CD4-positive, alpha-beta T cell treated with Interleukin-21 for 1 hour (primary cell): ENCODE measurements at places on chromosomes 6 and 20.

- no peak for DNase-seq
Observed at GRCh38 chr6:78629836-78630235, 237.5 kb upstream of the IRAK1BP1 start.

DNA sequence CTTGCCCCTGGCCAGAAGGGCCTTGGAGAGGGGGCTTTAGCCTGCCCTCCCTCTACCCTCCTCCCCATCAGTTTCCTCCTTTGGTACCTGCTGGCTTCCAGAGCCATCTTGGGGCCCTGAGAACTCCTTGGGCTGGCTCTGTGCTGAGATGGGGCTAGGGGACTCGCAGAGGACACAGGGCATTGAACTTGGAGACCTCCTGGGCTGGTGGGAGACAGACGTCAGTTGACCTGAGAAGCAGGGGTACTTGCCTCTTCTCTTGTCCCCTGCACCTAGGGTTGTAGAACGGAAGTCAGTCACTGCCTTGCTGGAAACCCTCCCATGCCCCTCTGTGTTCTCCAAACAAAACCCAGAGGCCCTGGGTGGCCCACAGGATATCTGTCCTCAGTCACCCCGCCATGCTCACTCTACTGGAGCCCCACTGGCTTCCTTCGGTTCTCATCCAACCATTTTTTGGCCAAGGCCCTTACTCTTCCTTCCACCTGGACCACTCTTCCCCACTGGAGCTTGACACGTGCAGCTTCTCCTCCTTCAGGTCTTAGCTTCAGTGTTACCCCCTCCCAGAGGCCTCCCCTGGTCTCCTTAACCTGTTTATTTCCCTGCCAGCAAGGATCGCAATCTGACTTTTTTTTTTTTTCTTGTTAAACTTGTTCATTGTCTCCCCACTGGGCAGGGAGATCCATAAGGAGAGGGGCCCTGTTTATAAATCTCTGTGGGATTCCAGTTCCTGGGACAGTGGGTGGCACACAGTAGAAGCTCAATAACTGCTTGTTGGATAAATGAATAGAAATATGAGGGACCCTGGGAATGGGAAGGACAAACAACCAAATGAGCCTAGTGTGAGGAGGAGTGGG is 971 bp downstream of the RBCK1 start:
- DNase-seq: peak; percentile 25

DNA sequence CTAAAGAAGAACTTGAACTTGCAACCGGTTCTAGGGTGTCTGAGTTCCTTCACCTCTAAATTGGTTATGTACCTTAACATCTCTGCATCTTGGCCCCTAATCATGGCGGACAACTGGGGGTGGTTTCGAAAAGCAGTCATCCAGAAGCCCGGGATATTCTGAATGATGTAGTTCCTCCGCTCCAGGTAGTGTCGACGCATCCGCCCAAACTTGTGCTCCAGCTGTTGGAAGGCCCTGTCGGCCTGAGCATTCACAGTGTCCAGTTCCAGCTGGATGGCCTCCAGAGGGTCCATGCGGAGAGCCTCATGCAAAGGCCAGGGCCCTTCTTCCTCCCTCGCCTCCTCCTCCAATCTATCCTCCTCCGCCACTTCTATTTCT is 887 bp downstream of the TSPYL1 start:
- no peak for DNase-seq

DNA sequence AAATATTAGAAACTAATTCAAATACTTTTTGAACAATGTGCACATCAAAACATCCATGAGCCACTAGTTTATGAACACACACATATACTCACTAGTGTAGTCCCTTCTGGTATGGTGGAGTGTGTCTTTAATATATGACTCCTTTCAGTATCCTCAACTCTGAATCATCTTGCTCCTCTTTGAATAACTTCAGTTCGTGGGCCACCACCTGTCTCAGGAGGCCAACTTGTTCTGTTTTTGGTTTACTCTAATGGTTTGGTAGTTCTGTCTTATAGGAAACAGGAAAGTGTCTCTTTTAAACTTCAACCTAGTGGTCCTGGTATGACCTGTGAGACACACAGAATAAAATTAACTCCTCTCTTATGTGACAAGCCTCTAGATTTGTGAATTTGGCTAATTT is 55.6 kb downstream of the ZNF292 start:
- no peak for DNase-seq

DNA sequence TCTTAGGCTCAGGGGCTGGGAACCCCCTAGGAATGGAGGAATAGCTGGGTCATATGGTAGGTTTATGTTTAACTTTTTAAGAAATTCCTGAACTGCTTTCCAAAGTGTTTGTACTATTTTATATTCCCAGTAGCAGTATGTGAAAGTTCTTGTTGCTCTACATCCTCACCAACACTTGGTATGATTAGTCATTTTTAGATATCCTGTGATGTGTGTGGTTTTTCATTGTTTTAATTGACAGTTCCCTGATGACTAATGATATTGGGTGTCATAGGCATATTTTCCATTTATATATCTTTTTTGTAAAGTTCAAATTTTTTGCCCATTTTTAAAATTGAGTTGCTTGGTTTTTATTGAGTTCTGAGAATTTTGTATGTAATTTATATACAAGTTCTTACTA is 72.3 kb downstream of the SLC16A10 start:
- no peak for DNase-seq

DNA sequence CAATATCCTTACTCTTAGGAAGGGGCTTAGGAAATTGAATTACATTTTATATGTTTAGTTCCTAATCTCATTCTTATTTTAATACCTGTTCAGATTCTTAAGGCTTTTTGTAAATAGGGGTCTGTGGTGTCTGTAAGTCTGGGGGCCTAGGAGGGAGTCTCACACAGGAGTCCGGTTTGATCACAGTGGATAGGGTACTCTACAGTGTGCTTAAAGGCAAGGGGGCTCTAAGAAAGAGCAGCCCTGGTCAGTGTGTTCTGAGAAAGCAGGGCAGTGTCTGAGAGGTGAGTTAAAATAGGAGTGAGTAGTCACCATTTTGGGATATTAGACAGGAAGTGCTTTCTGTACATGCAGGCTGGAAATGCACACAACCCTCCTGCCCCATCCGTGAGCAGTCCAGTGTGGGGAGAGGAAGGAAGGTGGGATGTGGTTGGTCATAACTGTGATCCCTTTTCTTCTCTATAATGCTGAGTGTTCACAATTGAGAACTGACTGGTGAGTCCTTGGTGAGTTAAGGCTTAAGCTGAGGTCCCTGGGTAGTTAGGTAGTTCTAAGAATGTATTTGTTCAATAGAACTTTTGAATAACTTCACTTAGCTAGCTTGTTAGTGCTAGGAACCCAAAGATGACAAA is 50.0 kb downstream of the CDKAL1 start:
- no peak for DNase-seq

DNA sequence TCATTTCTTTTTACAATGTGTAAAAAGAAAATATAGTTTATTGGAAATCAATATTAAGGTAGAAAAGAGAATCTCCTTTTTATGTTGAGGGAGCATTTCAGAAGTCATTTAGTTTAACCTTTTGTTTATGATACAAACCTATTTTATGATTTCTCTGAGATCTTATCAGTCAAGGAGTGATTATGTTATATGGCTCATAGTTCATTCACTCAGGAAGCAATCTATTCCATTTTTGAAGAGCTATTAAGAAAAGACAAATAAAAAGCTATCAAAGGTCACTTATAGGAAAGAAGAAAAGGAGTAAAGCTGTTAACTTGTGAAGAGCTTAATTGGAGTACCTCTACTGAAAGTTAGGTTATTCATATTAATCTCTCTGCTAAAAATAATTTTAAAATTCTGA is 526.6 kb upstream of the JAG1 start:
- DNase-seq: no peak

- no peak for DNase-seq
Observed at GRCh38 chr6:145147981-145148749, 587.2 kb downstream of the EPM2A start.

DNA sequence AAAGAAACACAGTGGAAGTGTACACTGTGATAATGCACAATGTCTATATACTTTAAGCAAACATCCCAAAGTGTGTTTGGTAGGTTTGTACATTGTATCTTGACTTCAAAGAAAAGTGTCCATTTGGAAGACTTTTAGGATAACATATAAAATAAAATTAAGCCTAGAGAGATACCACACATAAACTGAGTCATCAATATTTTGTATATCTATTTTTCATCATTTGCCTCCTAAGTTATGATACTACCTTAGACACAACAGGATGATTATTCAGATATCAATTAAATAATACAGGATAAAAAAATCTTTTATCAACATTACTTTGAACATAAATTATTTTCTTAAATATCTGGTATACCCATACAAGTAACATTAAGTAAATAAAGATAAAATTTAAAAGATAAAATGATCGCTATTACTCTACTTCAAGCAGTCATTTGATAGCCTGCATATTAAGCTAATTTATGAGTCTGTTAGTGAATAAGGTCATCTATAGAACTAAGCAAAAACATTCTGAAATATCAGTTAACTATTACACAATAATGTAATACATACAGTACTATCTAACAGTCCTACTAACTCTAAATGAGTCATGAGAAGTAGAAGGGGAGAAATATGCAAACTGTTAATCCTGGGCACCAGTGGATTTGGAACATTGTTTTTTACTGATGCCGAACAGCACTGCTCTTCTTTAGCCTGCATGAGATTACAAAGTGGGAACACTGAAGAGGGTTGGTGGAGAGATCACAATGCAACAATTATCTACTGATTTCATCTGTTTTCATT is 158.4 kb upstream of the SIM1 start:
- DNase-seq: no peak

DNA sequence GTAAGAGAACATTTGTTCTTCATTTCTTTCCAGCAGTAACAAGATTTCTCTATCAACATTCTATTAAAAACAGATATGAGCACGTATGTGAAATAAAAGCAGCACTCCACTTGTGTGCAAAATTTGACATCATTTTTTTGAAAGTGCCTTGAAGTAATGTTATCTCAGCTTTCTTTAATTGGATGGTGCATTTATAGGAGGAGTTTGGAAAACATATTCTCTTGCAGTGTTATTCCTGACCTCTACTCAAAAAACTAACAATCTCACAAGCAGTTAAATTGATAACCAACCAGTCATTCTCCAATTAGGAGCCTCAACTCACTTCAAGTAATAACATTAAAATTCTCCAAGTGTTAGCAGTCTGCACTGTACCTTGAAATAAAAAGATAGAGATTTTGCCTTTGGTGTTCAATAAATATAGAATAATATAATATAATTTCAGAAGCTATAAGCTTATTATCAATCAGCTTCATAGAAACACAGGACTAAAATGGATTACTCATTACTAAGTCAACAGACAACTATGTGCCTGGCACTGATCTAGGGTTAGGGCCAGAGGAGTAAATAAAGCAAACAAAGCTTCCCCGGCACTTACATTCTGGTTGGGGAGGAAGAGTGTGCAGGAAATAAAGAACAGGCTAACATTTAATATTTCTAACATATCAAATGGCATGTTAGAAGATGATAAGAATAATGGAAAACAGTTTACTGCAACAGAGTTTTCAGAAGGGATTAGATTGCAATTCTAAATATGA is 149.0 kb upstream of the SGK1 start:
- no peak for DNase-seq

GRCh38 chr20:11906626-11907480 is 10.8 kb upstream of the BTBD3 start:
- DNase-seq: no peak

DNA sequence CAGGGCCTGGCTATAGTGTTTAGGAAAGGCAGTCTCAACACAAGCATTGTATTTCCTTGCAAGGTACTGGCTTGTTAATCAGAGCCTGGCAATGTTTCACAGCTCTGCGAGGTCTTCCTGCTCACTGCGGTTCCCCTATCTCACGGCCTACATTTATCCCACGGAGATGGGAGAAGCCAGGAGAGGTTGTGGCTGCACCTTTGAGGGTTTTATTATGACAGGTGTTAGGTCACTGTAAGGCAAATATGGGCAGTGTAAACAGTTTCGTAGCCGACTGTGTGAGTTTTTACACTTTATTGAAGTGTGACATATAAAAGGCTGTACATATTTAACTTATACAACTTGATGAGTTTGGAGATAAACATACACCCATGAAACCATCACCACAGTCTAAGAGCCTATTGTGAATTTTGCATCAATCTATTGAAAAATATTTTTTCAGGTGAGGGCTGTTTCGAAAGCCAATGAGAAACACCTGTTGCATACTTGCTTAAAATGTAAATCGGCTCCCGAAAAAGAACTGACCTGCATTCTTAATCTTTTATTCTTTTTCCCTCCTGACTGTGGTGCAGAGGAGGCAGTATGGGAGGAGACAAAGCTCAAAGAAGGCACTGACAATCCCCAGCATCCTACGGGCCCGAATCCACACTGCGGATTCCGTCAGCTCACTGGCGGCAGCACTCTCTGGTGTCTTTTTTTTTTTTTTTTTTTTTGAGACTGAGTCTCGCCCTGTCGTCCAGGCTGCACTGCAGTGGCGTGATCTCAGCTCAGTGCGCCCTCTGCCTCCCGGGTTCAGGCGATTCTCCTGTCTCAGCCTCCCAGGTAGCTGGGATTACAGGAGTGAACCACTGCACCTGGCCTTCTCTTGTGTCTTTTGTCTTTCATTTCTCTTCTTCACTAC is 7.5 kb upstream of the RBM38 start:
- no peak for DNase-seq

DNA sequence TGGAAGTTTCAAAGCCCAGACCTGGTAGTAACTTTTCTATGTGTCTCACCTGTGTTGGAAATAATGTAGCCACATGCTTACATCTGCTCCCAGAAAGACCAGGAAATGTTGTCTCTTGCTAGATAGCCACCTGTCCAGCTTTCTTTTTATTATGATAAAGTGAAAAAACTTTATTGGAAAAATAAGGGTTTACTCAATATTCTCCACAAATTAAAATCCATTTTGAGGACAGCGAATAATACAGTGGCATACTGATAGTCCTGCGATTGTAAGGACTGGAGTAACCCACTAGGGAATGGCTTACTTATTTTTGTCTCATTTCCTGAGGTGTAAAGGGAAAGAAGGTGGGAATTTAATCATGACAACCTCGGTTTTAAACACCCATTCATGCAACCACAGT is 100.1 kb downstream of the HFE start:
- no peak for DNase-seq

- DNase-seq: no peak
Observed at GRCh38 chr6:25453288-25453687, 174.1 kb downstream of the CARMIL1 start.

GRCh38 chr6:38172739-38173410 is 353.3 kb downstream of the ZFAND3 start:
- no peak for DNase-seq

- peak; percentile 89 for DNase-seq
Observed at GRCh38 chr20:50071039-50071888, 41.7 kb downstream of the UBE2V1 start.

- DNase-seq: no peak
Observed at GRCh38 chr6:132361101-132361500, 40.2 kb downstream of the MOXD1 start.

- DNase-seq: no peak
Observed at GRCh38 chr6:32355018-32355417, 16.7 kb downstream of the TSBP1 start.
